ENCODE measurements at places on chromosomes 7 and 10. TPM values are rescaled to one million over a fixed set of nuclear protein-coding genes. Genes with fewer than 3 reads are reported as not detected.
A peak's percentile ranks its signal among the peaks of the same experiment; 100 is the strongest.

MEOX2 gene
- 6.9 TPM for total RNA-seq

FKBP6 gene
- total RNA-seq: not detected

GRCh38 chr7:114008696-114009095, 89.9 kb upstream of the PPP1R3A start:
- DNase-seq: no peak
- no peaks in the 10 kb centered on the region for H3K36me3 ChIP-seq
- H3K27me3 ChIP-seq: no peaks in the 10 kb centered on the region
- peak overlapping the region; percentile 35 for H3K4me3 ChIP-seq
- no peak overlapping the region for H3K27ac ChIP-seq
- H3K4me1 ChIP-seq: no peaks in the 10 kb centered on the region

GRCh38 chr10:122269059-122269687, 1.9 kb upstream of the BTBD16 start:
- H3K4me1 ChIP-seq: no peaks in the 10 kb centered on the region
- DNase-seq: no peak
- H3K27me3 ChIP-seq: no peaks in the 10 kb centered on the region
- no peak overlapping the region for H3K4me3 ChIP-seq
- peaks cover 76% of the 10 kb centered on the region for H3K36me3 ChIP-seq

DNA sequence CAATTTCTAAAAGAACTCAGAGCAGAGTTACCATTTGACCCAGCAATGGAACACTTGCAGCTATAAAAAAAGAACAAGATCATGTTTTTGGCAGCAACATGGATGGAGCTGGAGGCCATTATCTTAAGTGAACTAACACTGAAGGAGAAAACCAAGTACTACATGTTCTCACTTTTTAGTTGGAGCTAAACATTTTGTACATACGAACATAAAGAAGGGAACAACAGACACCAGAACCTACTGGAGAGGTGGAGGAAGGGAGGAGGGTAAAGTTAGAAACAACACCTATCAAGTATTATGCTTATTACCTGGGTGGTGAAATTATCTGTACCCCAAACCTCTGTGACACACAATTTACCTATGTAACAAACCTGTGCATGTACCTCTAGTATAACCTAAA, 329.5 kb downstream of the ATRNL1 start:
- no peak overlapping the region for H3K4me3 ChIP-seq
- no peak overlapping the region for H3K27ac ChIP-seq
- no peak for DNase-seq
- no peaks in the 10 kb centered on the region for H3K36me3 ChIP-seq
- no peaks in the 10 kb centered on the region for H3K4me1 ChIP-seq
- H3K27me3 ChIP-seq: no peaks in the 10 kb centered on the region

- no peaks in the 10 kb centered on the region for H3K27me3 ChIP-seq
- H3K36me3 ChIP-seq: no peaks in the 10 kb centered on the region
- H3K4me1 ChIP-seq: no peaks in the 10 kb centered on the region
- no peak overlapping the region for H3K4me3 ChIP-seq
- no peak for DNase-seq
These were observed 208.2 kb downstream of the SNX13 start for GRCh38 chr7:17732083-17732482.

- DNase-seq: no peak
- H3K36me3 ChIP-seq: no peaks in the 10 kb centered on the region
- H3K27ac ChIP-seq: no peak overlapping the region
- no peaks in the 10 kb centered on the region for H3K27me3 ChIP-seq
- H3K4me1 ChIP-seq: no peaks in the 10 kb centered on the region
These were observed 30.0 kb downstream of the AGR3 start for GRCh38 chr7:16851829-16852228.

GRCh38 chr10:9015005-9015404, 960.5 kb downstream of the GATA3 start:
- no peaks in the 10 kb centered on the region for H3K36me3 ChIP-seq
- H3K27me3 ChIP-seq: no peaks in the 10 kb centered on the region
- no peak overlapping the region for H3K27ac ChIP-seq
- H3K4me3 ChIP-seq: no peak overlapping the region
- no peaks in the 10 kb centered on the region for H3K4me1 ChIP-seq

Data from psoas muscle (tissue), 8 donors.